HFFc6 (cell line): ENCODE measurements at places on chromosomes 7 and 10.

- DNase-seq = no peak
These were observed 68.7 kb upstream of the PRKG1 start for GRCh38 chr10:51005551-51005950.

GRCh38 chr10:4670737-4671136 lies 155.3 kb upstream of the AKR1E2 start:
- peak; percentile 36 for DNase-seq

DNA sequence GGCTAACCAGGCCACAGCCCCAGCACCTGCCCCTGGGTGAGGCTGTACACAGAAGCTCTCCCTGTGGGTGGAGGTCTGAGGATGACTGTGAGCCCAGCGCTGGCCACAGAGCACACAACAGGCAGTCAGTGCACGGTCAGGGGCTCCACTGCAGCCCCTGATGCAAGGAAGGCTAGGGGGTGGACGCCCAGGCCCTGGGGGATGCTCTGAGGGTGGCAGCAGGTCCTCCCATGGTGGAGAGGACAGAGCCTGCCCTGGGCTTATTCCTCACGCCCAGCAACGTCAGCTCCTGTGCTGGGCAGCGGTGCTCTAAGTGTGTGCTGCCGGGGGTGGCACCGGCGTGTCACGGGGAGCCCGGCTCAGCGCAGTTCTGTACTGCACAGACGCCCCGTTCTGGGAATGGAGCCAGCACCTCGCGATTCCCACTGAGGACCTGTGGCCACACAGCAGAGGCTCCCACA lies 223.2 kb downstream of the MAD1L1 start:
- DNase-seq = no peak

DNA sequence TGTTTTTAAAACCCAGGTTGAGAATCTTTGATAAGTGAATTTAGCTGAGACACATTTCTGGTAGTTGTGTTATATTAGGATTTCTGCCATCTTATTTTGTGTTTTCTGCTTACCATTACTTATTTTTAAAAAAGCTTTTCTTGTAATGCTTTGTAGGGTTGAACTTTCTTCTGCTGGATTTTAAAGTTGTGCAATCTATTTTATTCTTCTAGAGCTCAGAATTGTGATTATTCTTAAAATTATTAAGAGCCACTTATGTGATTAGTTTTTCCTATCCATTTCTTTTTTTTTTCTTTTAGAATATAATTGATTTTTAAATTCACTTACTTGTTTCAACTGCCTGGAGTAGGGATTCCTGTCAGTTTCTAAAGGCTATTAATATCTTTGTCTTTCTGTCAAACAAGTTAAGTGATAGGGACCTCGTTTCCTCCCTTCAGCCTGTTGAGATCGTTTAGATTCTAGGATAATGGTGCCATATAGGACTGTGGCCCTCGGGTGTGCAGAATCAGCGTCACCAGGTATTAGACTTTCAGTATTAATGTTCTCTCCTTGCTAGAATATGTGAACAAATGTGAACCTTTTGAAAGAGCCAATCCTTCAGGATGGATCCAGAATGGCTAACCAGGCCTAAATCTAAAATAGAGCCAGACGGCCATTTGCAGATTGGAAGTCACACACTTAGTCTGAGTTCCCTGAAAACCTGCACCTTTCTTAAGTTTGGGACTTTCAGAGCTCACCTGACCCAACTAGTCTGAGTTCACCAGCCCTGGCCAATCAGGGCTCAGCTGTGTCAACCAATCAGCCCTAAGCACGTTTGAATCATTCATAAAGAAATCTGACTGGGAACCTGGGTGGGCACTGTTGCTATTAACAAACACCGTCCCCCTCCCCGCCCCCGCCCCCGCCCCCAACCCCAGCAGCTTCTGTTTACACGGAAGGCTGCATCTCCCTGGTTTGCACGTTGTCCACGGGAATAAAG lies 26.2 kb downstream of the CUX1 start:
- DNase-seq = no peak

- no peak for DNase-seq
These were observed 17.8 kb upstream of the INSIG1 start for GRCh38 chr7:155279787-155280445.

GRCh38 chr10:66564287-66564686 lies 361.5 kb upstream of the LRRTM3 start:
- no peak for DNase-seq

GRCh38 chr7:128053023-128053422 lies 21.8 kb upstream of the LRRC4 start:
- DNase-seq = no peak

DNA sequence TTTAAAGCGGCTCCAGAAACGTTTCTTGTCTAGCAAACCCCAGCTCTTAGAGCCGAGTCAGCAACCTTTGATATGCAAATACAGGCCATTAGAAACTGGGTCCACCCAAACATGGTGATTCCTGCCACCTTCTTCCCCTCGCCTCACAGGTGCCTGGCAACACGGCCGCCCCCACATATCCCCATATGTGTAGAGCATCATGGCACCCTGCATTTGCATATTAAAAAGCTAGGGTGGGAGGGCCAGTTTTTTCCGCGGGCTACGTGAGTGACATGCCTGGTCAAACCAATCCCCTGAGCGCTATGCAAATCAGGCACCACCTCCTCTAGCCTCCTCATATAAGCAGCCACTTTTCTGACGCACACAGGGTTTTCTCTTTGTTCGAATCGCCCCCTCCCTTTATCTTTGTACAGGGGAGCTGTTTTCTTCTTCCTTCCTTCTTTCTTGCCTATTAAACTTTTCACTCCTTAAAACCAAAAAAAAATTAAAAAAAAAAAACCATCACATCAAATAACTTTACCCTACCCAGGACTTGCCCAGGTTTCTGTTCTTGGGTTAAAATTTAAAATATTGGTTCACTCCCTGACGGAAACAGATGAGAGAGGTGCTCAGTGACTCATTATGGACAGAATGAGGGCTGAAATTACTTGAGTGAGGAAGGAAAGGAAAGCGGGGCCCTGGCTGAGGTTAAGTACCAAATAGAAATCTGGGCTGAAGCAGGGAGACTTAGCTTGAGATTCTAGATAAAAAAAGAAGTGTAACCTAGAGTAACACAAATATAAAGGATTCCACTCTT lies 59.8 kb downstream of the COA1 start:
- no peak for DNase-seq

- DNase-seq = no peak
These were observed 136.9 kb downstream of the SLIT1 start for GRCh38 chr10:97048649-97049427.

DNA sequence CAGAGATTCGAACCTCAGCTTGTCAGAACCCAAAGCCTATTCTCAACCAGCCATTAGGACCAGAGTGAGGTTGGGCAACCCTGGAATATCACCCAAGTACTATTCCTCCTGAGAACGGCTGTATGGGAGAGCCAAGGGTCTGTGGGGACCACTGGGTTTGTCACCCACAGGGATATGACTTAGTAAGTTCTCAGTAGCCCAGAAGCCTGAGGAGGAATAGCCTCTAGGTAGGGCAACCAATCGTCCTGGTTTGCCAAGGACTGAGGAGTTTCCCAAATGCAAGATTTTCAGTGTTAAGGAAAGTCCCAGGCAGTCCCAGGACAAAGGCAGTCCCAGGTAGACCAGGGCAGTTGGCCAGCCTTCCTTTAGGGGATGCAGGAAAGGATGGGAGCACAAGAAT lies 46.7 kb downstream of the PNLIPRP2 start:
- DNase-seq = no peak

DNA sequence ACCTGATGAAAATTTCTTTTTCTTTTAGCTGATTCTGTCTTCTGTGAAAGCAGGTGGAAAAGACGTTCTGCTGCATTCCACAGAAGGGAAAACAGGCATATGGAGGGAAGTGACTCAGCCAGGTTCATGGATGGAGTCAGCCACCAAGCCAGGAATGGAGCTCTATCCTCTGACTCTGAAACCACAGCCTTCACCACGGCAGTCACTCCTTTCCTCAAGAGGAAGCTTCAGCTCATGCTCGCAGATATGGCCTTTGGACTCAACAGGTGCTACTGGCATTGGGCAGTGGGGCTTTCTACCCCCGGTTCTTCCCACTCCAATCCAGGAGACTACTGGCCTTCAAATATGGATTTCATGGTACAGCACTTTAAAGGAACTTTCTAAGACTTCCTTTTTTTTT lies 11.5 kb upstream of the PLAU start:
- DNase-seq = peak; percentile 87

- no peak for DNase-seq
These were observed 28.1 kb downstream of the DNMBP start for GRCh38 chr10:99981581-99982199.

DNA sequence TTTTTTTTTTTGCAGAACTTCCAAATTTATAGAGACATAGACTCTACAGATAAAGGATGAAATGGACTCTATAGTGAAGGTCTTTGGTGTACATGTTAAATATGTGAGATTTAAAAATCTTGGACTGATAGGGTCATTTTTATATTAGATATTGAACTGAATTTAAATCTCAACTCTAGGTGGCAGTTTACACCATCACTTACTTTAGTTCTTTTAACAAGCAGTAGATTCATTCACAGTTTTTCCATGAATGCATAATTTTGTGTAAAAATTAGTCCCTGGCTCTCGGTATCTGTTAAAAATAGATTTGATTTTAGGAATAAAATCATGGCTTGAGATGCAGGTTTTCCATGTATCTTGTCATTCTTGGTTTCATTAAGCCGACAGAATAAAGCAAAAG lies 31.1 kb upstream of the SNX13 start:
- DNase-seq = no peak
